Stimulated activated CD4-positive, alpha-beta T cell treated with anti-CD3 and anti-CD28 coated beads, Interleukin-12 subunit alpha, Interleukin-12 subunit beta, amount 100 ng/mL, for 24 hours (primary cell): ENCODE measurements at places on chromosomes 12 and 14.

DNA sequence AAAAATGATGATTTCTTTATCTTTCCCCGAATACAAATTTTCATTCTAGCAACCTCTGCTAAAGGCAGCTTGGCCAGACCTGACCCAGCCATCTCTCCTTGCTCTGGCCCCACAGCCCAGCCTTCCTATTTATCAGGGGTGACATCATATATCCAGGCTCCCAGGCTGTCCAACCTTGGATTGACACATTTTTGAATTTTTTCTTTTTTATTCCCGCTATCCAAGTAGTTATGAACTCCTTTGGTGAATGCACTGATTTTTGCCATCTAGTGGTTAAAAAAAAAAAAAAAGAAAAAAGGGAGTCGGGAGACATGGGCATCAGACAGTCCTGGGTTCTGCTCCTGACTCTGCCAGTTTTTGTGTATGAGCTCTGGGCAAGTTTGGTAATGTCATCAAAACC lies 120.5 kb downstream of the PTPN11 start:
- no peak for DNase-seq

DNA sequence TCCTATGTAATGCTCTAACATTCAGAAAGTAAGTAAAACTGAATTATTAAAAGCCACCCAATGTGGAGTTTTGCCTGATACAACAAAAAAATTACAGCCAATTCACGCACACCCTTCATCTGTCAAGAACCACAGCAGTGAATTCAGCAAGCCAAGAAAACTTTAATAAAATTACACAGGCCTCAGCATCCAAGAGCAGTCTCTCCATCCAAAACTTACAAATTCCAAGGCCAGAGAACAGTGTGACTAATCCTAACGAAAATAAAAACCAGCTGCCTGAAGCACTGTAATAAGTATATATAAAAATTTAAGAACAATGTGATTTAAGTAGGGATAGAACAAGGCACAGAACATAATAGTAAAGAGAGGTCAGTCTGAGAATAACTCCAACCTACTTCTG lies 54.2 kb downstream of the SIX6 start:
- DNase-seq: no peak

GRCh38 chr12:122067966-122068365 lies 10.6 kb upstream of the MLXIP start:
- DNase-seq: no peak

GRCh38 chr12:127162307-127162706 lies 1104.7 kb upstream of the TMEM132C start:
- DNase-seq: no peak

DNA sequence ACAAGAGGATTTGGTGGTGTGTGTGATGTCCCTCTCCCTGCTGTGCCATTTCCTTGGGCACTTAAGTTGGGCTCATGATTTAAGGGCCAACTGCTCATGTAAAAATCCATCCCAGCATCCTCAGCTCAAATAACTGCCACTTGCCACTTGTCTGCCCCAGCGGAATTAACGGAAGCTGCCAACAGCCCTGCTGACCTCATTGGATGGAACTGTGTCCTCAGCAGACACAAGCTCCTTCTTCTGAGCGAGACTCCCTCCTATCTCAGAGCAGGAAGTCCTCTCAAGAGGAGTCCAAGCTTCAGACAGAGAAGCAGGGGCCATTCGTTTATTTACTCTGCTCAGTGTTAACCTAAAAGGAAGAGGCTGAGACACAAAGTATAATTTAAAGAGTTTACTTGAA lies 29.6 kb upstream of the PRMT8 start:
- DNase-seq: no peak
